T-helper 17 cell (primary cell): ENCODE measurements at places on chromosomes 5 and 9.
A peak's percentile ranks its signal among the peaks of the same experiment; 100 is the strongest.

DNA sequence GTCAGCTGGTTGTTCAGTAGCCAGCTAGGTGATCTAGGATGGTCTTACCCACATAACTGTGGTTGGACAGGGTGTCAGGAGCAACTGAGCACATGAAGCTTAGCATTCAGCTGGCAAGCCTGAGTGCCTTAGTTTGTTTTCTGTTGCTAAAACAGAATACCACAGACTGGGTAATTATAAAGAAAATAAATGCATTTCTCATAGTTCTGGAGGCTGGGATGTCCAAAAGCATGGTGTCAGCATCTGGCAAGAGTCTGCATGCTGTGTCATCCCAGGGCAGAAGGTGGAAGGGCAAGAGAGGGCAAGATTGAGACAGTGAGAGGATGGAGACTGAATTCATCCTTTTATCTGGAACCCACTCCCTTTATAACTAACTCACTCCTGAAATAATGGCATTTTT is 921.5 kb downstream of the TLE4 start:
- DNase-seq: no peak
- no peak overlapping the region for H3K27ac ChIP-seq

GRCh38 chr9:85212209-85212608 is 529.5 kb downstream of the AGTPBP1 start:
- no peak for DNase-seq
- no peaks in the 10 kb centered on the region for H3K36me3 ChIP-seq
- no peak overlapping the region for H3K4me3 ChIP-seq
- no peak overlapping the region for H3K27ac ChIP-seq
- peaks cover 2% of the 10 kb centered on the region for H3K27me3 ChIP-seq

- no peak overlapping the region for H3K4me3 ChIP-seq
- peaks cover 34% of the 10 kb centered on the region for H3K27me3 ChIP-seq
- no peaks in the 10 kb centered on the region for H3K36me3 ChIP-seq
Measured at GRCh38 chr5:175385691-175386362, 58.2 kb downstream of the DRD1 start.

DNA sequence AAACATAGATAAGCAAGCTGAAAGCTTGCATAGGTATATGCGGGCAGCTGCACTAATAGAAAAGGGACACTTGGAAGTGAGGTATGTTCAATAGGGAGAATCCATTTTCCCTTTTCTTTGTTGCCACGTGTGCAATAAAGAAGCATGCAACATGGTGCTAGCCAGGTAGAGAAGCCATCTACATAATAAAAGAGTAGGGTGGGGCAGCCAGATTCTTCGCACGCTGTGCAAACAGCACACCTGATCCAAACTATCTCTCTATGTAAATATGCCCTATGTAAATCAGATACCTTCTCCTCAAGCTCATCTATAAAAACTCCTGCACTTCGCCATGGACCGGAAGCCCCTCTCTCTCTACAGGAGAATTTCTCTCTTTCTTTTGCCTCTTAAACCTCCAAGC is 91.9 kb upstream of the C9orf72 start:
- no peak overlapping the region for H3K27ac ChIP-seq
- no peak for DNase-seq
- no peaks in the 10 kb centered on the region for H3K4me1 ChIP-seq
- H3K4me3 ChIP-seq: no peak overlapping the region
- H3K36me3 ChIP-seq: peaks cover 3% of the 10 kb centered on the region

GRCh38 chr9:88075966-88076285 is 62.3 kb downstream of the SPATA31C2 start:
- no peak overlapping the region for H3K27ac ChIP-seq
- peak overlapping the region; percentile 95 for H3K4me3 ChIP-seq
- DNase-seq: no peak
- peaks cover 7% of the 10 kb centered on the region for H3K36me3 ChIP-seq
- H3K4me1 ChIP-seq: peaks cover 14% of the 10 kb centered on the region
- H3K27me3 ChIP-seq: peaks cover 58% of the 10 kb centered on the region

DNA sequence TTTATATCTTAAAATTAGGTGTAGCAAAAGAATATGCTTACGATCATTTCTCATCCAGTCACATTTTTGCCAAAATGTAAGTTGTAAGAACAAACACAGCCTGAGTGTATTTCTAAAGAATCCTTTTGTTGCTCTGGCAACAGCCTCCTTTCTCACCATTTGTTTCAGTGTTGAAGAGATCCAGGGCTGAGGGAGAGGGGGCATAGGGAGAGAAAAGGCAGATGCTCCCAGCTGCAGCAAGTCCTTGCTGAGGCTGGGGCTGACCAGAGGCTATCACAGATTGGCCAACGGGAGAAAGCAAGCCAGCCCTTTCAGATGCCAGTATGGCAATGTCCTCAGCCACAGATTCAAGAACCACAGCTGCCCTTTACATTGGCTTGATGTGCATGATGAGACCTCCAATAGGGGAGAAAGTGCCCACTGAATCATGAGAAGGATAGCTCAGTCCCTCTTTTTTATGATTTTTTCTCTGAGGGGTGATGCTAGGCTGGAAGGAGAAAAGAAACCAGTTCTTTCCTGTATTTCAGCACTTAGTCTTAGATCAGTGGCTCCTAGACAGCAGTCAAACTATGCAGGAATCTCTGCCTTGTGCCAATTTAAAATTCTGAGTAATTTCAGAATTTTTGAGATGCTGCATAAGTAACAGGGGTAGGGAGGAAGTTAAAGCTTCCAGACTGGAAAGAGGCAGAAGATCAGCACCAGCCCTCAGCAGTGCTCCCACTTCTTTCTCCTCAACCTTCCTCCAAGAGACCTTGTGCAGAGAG is 142.1 kb downstream of the LHFPL2 start:
- H3K36me3 ChIP-seq: no peaks in the 10 kb centered on the region
- H3K4me1 ChIP-seq: peaks cover 10% of the 10 kb centered on the region
- no peak overlapping the region for H3K27ac ChIP-seq
- no peak for DNase-seq
- no peak overlapping the region for H3K4me3 ChIP-seq

DNA sequence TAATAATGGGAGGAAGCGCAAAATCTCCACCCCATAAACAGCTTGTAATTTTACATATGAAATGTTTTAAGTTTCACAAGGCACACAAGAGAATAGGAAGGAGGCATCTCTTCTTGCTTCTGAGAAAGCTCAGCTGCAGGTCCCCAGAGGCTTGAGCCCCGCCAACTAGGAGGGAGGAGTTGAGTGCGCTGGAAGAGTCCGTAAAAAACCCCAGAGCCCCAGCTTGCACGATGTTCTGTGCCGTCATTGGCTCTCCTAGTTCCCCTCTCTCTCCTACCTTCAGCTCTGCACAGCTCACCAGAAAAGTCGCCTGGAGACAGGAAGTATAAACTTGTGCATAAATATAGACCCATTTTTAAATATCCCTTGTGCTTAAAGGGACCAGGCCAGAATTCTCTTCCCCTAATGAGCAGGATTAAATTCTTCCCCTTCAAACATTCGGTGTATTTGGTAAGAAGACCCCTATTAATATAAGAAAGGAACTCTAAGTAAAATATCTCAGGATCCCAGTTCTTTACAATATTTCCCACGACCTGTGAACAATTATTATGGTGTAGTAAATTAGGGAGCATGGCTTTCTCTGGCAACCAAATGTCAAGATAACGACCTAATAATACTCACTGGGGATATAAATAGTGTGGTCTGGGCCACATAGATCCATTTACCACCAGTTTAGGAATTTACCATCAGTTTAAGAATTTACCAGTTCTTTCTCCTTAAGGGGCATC is 13.7 kb downstream of the GLRX start:
- H3K36me3 ChIP-seq: peaks cover 4% of the 10 kb centered on the region
- no peaks in the 10 kb centered on the region for H3K27me3 ChIP-seq
- H3K4me1 ChIP-seq: peaks cover 56% of the 10 kb centered on the region
- H3K4me3 ChIP-seq: peak overlapping the region; percentile 79

DNA sequence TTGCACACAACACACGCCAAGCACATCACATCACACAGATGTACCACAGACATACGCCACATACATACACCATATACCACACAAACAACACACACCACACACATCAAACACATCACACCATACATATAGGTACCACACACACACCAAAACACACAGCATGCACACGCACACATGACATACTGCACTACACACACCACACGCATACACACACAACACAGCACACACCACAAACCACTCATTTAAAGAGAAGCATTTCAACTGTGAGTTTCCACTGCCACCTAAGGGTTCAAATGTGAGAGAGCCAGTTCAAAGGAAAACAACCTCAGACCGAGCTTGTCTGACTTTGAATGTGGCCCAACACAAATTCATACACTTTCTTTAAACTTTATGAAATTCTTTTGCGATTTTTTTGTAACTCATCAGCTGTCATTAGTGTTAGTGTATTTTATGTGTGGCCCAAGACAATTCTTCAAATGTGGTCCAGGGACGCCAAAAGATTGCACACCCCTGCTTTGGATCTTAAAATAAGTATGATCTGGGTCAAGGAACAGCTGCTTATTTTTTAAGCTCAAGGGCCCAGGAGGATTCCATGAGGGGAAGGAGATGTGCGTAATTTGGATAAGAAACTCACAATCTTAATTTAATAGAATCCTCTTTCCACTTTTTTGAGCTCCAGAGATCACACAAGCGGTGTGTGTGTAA is 494.6 kb downstream of the GADD45G start:
- H3K4me3 ChIP-seq: no peak overlapping the region
- H3K27me3 ChIP-seq: peaks cover 7% of the 10 kb centered on the region
- H3K27ac ChIP-seq: no peak overlapping the region

- no peak overlapping the region for H3K27ac ChIP-seq
- H3K4me1 ChIP-seq: no peaks in the 10 kb centered on the region
- no peak overlapping the region for H3K4me3 ChIP-seq
- DNase-seq: no peak
- H3K36me3 ChIP-seq: no peaks in the 10 kb centered on the region
- H3K27me3 ChIP-seq: no peaks in the 10 kb centered on the region
Measured at GRCh38 chr9:108704156-108704852, 151.5 kb downstream of the ACTL7B start.

DNA sequence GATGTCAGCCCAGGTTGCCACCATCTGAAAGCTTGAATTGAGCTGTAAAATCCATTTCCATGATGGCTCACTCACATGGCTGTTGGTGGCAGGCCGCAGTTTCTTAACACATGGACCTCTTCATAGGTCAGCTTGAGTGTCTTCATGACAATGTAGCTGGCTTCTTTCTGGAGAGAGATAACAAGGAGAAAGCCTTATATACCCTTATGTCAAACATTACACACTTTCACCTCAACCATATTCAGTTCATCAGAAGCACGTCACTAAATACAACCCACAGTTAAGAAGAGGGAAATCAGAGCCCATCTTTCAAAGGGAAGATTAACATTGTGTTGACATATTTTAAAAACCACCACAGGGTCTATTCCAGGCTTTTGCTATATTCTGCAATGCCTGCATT is 604.4 kb downstream of the PRELID2 start:
- no peak overlapping the region for H3K4me3 ChIP-seq
- no peak for DNase-seq
- no peaks in the 10 kb centered on the region for H3K4me1 ChIP-seq
- no peaks in the 10 kb centered on the region for H3K36me3 ChIP-seq

DNA sequence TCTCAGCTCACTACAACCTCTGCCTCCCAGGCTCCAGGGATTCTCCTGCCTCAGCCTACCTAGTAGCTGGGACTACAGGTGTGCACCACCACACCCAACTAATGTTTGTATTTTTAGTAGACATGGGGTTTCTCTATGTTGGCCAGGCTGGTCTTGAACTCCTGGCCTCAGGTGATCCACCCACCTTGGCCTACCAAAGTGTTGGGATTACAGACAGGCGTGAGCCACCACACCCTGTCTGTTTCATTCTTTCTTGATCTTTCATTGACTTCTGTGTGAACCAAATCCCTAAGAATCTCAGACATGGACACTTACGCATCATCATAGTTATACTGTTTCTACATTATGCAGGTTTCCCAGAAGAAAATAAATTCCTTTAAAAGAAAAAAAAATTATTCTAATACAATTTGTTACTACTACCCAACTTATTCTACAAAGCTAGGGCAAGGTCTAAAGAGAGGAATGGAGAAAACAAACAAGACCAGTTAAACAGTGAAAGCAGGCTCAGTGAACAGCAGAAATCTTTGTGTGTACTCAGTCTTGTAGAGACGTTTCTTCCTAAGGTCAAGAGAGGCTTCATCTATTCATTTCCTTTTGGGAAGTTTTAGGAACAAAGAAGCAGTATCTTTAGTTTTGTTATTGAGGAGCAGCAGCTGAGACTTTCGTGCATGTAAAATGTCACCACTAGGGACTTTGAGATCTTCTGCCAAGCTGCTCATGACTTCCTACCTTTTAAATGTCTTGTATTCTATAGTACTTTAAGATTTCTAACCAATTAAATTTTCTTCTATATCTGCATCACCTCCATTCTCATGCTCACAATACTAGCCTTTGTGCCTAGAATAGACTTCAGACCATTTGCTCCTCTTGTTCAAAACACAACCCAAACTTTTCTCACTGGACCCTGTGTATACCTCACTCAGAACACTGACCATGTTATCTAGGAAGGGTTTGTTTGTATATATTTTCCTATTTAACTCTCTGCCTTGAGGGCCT is 5.6 kb upstream of the HMGCR start:
- no peaks in the 10 kb centered on the region for H3K36me3 ChIP-seq
- DNase-seq: no peak
- no peak overlapping the region for H3K27ac ChIP-seq
- H3K4me1 ChIP-seq: no peaks in the 10 kb centered on the region
- H3K27me3 ChIP-seq: peaks cover 13% of the 10 kb centered on the region

- peaks cover 7% of the 10 kb centered on the region for H3K4me1 ChIP-seq
- peaks cover 2% of the 10 kb centered on the region for H3K36me3 ChIP-seq
- no peak overlapping the region for H3K27ac ChIP-seq
- peaks cover 25% of the 10 kb centered on the region for H3K27me3 ChIP-seq
Measured at GRCh38 chr9:38436708-38437107, 12.5 kb upstream of the IGFBPL1 start.

DNA sequence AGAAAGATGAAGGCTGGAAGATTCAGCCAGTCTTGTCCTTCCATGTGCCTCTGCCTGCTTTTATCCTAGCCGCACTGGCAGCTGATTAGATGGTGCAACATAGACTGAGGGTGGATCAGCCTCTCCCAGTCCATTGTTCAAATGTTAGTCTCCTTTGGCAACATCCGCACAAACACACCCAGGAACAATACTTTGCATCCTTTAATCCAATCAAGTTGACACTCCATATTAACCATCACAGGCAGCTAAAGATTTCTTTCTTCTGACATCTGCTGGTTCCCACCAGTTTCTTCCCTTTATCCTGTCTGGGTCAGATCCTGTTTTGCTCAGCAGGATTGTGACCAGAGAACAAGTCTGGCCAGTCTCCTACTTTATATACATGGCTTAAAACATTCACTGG is 276.5 kb upstream of the TYRP1 start:
- no peak overlapping the region for H3K4me3 ChIP-seq
- H3K36me3 ChIP-seq: no peaks in the 10 kb centered on the region
- no peaks in the 10 kb centered on the region for H3K4me1 ChIP-seq
- H3K27me3 ChIP-seq: no peaks in the 10 kb centered on the region

GRCh38 chr9:93376411-93376810 is 75.1 kb upstream of the FAM120A start:
- H3K27ac ChIP-seq: no peak overlapping the region
- peaks cover 28% of the 10 kb centered on the region for H3K27me3 ChIP-seq
- no peak for DNase-seq
- H3K4me3 ChIP-seq: no peak overlapping the region
- no peaks in the 10 kb centered on the region for H3K4me1 ChIP-seq
